ENCODE measurements at places on chromosomes 3 and 15.

DNA sequence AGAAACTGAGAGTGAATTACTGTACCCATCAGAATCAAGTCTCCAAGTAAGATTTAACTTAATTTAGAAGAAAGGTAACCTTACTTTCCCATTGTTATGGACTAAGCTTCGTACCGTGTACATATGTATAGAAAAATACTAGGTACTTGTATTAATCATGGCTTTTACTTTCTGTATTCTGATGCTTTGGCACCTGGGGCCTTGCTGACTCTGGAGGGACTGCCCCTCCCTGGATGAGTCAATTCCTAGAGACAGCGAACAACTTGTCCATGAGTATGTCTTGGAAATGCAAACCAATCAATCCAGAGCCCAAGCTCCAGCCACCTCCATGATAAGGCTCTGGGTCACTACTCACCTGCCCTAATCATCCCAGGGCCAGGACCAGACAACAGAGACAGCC is 50.0 kb upstream of the DGKG start:
- DNase-seq = no peak

DNA sequence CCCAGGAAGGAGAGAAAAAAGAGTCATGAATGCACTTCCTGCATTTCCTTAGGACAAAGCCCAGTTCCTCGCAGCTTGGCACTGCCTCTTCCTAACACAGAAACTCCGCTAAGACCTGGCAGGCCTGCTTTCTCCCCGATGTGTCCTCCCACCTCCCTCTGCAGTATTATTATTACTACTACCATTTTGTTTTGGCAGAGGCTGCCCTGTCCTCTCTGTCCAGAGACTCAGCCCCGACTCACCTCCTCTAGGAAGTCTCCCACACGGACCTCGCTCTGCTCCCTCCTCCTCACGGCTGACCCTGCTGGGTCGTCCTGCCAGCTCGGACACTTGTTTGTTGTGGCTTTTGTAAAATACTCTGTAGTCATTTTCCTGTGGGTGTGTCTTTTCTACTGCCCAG is 107.2 kb upstream of the HACD2 start:
- DNase-seq = no peak

DNA sequence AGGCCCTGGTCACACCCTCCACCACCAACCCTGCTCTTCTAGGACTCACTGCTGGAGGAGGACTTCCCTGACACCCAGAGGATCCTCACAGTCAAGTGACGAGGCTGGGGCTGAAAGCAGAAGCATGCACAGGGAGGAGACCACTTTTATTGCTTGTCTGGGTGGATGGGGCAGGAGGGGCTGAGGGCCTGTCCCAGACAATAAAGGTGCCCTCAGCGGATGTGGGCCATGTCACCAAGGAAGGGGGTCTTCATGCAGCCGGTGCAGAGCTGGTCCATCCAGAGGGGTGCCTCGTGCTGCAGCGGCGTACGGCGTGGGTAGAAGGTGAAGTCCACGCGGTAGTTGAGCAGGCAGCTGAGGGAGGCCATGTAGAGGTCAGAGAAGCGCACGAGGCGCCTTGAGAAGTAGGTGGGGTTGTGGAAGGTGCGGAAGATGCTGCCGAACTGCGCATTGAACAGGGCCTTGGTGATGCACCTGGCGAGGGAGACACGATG is 9.4 kb downstream of the NT5DC2 start:
- DNase-seq = no peak

DNA sequence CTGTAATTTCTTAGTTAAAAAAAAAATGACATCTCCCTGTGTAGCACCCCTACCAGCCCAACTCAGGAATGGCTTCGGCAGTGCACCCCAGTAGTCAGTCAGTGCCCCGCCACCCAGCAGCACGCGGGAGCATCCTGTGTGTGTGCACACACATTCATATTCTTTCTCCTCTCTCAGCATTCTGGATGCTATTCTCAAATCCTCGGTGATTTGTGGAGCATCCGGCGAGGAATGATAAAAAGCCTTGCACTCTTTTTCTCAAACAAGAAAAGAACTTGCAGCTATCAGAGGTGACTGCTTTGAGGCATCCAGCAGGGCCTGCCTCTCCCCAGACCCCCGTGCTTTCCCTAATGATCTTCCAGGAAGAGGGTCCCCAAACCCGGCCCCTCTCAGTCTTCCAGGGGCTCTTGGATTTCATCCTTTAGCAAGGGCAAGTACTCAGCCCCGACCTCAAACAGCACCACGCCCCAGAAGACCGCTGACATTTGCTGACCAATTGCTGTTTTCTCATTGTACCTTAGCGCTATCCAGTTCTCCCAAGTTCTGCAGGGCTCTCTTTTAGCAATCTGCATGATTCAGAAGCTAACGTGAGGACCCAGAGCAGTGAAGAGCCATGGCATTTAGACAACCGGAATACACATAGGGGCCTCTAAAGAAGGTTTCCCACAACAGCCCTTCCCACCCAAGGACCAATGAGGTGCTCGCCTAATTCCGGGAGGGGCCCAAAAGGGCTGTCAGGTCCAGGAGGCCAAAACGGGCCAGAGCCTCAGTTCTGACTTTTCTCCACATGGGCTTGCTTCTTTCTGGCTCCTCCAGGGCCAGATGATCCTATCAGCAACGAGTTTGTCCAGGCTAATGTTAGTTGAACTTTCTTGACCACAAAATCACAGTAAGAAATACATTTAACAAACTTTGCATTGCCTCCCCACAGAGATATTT is 72.2 kb downstream of the FAM174B start:
- no peak for DNase-seq

- no peak for DNase-seq
These were observed 14.9 kb downstream of the POLG start for GRCh38 chr15:89319678-89320077.

DNA sequence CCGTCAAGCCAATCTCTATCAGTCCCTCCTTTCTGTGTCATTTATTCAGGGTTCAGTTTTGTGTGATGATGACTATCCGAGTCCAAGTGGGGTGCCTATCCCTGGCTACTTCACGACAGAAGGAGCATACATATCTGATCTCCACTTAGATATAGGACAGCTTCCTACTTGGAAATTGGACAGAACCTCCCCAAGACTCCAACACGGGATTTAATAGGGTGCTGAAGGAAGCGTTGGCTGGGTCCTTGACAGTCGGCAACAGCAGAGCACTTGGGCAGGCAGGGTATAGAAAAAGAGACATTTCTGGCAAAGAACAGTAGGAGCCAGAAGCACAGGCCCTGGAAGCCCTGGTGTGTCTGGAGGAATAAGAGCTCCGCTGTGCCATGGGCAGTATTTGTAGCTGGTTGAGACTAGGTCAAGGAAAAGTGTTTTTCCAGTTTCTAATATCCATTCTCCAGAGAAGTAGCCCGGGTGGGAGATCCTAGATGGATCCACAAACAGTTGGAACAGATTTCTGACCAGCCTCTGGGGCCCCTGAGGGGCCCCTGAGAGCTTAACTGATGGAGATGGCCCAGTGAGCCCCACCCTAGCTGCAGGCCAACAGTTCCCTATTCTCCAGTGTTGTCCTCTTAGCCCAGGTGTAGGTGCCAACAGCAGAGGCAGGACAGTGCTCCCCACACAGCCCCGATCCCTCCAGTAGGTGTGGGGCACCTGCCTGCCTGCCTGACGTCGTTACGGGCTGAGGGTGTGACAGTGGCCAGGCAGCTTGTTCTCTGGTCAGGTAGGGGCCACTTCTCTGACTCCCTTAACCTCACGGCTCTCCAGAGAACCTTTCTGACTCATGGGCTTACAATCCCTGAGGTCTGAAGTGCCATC is 130.8 kb downstream of the CHCHD6 start:
- no peak for DNase-seq

- no peak for DNase-seq
These were observed 30.4 kb upstream of the FLNB start for GRCh38 chr3:57977818-57978235.

DNA sequence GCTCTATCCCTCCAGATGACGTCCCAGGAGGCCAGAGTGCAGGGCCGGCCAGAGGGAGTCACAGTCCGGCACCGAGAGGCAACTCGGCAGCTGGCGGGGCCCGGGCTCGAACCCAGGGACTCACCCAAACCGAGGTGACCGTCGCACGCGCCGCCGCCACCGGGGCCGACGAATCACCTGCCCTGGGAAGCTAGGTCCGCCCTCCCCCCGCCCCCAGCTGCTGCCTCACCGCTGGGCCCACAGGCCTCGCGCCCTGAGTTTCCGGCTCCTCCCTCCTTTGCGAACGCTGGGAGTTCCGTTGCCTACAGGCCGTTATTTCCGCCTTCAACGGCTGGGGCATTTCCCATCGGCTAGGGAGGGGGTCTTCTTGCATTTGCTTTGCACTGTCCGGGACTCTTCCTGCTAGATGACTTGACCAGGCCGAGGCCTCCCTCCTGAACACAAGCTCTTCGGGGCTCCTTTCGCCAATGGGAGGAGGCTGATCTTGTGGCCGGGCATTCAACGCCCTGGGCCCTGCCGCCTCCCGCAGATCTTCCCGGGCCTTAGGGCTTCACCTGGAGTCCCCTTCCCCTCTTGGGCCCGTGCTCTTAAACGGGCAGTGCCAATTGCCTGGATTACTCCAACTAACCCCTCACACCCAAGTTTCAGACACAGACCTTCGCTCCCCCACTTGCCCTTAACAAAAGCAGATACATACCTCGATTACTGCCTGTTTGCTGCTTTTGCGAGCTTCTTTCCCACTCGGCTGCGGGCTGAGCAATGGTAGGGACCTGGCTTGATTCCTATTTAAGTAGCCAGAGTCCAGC is at the start of gene SNUPN:
Gene SNUPN, minus strand, starts transcription at position 184 of the 806 bp plus-strand sequence. CDS start 4,674 bp downstream, outside the sequence.
- peak; percentile 91 for DNase-seq

DNA sequence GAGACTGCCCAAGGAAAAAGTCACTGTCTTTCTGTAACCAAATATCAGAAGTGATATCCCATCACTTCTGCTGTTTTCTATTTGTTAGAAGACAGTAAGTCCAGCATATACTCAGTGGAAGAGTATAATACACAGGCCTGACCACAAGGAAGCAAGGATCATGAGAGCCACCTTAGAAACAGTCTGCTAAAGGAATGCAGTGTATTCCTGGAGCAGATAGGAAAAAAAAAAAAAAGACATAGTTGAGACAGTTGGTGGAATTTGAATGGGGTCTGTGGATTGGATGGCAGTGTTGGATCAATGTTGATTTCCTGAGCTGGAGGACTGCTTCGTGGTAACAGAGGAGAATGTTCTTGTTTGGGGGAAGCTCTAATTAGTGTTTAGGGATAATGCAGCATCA is 26.5 kb upstream of the FBXL2 start:
- no peak for DNase-seq

GRCh38 chr3:19994796-19995195 is 17.3 kb downstream of the PP2D1 start:
- DNase-seq = no peak

DNA sequence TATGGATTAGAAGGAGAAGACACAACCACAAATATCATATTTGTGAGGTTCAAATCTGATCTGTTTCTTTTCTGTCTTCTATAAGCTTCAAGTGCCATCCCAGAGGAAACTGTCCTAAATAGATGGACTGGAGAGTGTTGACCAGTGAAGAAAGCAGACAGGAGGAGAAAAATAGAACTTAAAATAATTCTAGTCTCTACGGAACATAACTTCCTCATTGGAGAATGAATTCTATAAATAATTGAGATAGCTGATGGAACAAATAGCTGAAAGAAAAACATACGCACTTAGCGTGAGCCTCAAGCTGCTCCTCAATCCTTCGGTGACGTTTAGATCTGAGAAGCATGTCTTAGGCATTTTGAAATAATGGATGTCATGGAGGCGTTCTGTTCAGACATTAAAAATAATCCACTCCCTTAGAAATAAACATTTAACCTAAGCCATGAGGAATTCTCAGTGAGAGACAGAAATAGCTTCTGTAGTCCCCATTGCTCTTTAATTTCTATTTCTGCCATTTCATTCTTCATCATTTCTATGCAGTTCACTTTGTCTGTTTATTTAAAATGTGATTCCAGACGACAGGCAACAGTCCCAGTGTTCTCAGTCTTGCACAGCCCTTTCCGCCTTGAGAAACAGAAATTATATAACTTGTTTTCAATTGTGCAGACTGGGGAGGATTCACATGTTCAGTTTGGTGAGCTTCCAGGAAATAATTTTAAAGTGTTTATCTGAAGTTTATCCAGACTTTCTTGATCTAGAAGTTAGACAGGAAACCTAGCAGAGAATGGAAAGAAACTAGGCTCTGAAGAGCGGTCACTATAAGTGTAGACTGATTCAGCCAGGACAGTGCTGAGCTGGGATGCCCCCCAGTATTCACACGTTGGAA is 97.3 kb downstream of the NR1D2 start:
- no peak for DNase-seq

- no peak for DNase-seq
These were observed 348.1 kb upstream of the DCBLD2 start for GRCh38 chr3:99249627-99250026.

DNA sequence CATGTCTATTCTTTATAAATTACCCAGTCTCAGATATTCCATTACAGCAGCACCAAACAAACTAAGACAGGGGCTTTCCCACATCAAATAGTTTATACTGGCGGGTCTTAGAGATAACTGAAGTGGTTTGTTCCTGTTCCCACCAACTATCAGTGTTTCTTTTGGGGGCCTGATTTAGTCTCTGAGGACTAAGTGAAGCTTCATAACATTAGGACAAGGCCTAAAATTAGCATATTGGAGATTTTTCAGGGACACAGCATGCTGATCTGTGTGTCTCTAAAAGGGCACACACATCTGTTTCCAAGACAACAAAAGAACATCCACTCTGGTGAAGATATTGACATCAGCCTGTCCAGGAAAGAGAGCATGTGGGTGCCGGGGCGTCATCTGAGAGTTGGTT is 72.6 kb upstream of the SEMA6D start:
- DNase-seq = no peak

- DNase-seq = no peak
These were observed 27.8 kb upstream of the ALDH1L1 start for GRCh38 chr3:126208182-126208581.

DNA sequence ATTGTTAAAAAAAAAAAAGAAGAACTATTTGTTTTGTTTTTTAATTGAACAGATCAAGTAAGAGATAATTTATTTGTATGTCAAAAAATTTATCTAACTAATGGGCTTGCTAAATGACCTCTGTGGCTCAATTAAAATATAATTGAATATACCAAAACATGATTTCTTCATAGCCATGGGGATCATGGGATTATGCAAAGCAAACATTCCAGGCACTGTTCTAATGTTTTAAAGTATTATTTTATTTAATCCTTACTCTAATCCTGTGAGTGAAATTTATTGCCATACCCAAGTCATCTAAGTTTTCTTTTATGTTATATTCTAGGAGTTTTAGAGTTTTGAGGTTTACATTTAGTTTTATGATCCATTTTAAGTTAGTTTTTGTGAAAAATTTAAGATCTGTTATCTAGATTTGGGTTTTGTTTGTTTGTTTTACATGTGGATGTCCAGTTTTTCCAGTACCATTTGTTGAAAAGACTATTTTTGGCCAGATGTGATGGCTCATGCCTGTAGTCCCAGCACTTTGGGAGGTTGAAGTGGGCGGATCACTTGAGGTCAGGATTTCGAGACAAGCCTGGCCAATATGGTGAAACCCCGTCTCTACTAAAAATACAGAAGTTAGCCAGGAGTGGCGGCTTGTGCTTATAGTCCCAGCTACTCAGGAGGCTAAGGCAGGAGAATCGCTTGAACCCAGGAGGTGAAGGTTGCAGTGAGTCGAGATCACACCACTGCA is 52.3 kb upstream of the CNOT10 start:
- no peak for DNase-seq

DNA sequence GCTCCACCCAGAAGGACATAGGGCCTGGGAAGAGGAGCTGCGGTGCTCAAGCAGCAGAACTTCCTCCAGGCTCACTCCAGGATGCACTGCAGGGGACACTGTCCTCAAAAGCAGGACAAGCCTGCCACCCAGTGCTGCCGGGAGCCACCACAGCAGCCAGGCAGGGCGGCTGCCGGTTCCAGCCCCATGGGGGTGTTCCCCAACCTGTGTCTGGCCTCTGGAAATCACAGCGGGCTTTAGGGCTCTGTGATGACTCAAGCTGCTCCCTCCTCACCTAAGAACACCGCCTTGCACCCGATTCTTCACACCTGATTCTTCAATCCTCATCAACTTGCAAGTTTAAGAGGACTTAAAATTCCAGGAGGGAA is 71.9 kb upstream of the SLC6A11 start:
- no peak for DNase-seq
